DMS79 (cell line): ENCODE measurements at places on chromosomes 7 and 10.

- DNase-seq, result peak; percentile 46
Observed at GRCh38 chr7:23472956-23473843, 2.9 kb upstream of the IGF2BP3 start.

DNA sequence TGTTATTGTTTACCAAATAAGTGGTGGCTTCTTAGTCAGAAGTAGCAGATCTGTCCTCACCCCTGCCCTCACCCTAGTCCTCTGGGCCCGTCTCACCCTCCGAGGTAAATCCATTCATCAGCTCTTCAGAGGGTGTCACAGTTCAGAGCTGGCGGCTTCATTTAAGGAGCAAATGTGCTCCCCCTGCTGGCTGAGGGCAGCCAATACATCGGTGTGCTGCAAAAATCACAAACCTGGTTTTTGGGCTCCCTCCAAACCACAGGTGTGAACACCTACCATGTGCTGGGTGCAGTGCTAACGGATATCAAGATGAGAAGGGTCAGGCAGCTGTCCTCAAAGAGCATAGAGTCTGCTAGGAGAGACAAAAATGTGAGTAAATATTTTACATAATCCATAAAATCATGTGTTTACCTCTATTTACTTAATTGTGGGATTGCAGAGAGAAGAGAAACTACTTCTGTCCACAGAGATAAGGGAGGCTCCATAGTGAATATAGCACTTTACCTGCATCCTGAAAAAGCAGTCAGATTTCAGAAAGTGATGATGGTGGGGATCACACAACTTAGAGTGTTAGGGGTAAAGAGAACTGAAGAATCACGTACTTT, 15.5 kb upstream of the CRTAC1 start:
- peak; percentile 20 for DNase-seq

DNA sequence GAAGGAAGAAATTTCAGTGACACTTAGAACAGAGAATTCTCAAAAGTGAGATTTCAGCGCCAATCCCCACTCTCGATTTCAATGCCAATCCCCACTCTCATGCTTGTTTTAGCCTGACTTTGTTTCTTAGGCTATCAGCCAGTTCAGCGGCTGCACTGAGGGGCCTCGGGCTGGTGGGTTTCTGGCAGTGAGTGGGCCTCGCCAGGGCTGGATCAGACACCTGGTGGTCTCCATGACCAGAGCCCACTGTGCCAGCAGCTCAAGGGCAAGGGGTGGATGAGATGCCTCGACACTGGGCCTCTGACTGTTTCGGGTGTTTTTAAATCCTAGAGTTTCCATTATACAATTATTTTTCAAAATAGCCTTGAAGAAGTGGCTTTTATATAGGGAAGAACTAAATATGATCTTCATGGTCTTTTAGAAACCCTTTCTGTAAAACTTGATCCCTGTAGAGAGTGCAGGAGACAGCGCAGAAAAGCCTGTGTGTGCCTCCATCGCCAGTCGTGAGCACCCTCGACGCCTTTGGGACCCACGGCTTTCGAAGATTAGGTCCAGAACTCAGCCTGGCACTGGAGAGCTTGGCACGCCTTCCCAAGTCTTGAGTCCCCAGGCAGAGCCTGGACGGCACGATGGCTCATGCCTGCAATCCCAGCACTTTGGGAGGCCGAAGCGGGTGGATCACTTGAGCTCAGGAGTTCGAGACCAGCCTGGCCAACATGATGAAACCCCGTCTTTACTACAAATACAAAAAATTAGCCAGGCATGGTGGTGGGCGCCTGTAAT, 76.2 kb downstream of the INPP5A start:
- DNase-seq, result no peak

DNA sequence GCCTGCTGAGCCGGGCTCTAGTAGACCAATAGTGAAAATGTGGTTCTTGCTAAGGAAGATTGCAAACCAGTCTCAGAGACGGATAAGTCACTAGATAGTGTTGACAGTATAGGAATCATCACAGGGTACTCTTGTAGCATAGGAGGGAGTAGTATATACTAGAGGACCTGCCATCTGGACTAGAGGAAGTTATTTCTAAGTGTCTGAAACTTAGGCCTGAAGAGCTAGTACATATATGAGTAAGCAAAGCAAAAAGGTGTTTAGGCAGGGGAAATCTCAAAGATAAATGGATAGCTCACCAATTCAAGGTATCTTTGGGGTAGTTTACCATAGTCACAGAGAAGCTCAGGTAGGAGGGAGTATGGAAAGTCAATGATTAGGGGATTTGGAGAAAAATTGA, 428.1 kb downstream of the CNTNAP2 start:
- no peak for DNase-seq

DNA sequence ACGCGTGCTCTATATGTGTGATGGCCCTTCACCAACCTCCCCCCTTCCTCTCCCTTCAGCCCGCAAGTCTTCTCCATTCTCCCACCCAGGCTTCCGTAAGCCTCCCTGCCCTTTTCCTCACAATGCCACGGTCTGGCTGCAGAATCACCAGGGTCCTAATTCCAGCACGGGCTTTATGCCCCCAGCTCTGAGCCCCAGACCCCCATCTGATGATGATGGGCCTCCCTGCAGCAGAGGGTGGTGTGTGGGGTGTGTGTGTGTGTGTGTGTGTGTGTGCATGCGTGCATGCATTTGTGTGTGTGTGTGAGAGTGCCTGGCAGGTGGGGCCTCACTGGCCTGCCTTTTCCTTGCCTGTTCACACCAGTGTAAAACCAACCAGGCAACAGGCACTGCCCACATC, 109.9 kb downstream of the OAT start:
- no peak for DNase-seq

DNA sequence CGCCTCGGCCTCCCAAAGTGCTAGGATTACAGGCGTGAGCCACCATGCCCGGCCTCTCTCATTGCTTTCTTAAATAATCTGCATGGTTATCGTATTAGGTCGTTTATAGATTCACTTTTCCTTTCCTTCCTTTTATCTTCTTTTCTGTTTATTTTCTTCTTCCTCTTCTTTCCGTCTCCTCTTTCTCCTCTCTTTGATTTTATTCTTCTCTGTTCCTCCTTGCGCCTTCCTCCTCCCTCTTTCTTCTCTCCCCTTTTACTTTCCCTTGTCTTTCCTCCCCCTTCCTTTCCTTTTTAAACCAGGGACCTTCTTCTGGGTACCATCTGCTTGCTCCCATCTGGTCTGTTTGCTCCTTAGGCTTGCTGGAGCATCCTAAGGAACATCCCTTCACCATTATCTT, 18.6 kb downstream of the MLLT10 start:
- DNase-seq, result no peak

- DNase-seq, result no peak
Observed at GRCh38 chr7:148884049-148884298, at the start of gene EZH2. Gene EZH2 (minus strand): TSS chr7:148884291. CDS start chr7:148847298, 36,993 bp downstream.

DNA sequence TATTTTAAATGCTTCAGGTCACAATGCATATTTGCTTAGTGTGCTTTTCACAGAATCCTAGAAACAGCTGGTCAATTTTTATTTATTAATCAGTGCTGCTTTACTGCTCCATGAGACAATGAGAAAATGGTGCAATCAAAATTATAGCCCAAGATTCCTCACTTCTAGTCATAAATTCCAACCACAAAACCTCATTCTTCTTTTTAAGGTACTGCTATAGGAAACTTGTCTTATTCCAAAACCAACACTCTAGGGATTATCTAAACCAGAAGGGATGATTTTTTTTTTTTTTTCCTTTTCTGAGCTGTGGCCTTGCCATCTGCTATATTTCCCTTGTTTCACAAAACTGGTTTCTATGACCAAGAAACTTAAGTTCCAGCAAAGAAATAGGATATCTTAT, 64.0 kb upstream of the SEMA3A start:
- DNase-seq, result no peak

DNA sequence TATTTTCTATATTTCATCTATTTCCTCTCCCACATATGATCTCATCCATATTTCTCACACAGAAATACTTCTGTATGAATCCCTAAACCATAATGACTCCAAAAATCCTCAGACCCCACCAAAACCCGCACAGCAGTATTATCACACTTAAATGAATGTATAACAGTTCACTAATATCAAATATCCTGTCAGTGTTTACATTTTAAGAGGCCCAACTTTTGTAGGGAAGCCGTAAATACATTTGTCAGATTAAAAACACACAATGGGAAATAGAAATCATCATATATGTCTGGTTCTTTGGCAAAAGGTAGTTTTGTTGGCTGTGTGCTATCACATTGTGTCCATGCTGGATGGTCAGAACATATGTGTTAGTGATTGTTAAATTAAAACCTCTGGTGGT, 4.2 kb downstream of the AUTS2 start:
- DNase-seq, result no peak

GRCh38 chr7:18458830-18459229, 36.7 kb upstream of the HDAC9 start:
- no peak for DNase-seq

DNA sequence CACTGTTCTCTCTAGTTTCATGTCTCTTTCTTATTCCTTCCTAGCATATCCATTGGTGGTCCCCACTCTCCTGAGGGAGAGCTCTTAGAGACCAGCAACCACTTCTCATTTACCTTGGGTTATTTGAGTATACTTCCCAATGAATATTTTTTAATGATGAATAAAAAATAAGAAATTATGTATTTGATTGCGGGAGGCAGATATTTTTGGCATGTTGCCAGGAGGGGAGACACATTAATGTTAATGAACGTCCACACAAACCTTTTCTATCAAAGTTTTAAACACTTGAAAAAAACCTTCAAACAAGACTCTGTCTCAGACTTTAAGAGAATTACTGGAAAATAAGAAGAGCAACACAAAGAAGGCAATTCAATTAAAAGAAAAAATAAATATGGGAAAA, 260.6 kb upstream of the MAGI2 start:
- DNase-seq, result no peak

GRCh38 chr10:78381107-78381506, 347.4 kb downstream of the RPS24 start:
- no peak for DNase-seq

- no peak for DNase-seq
Observed at GRCh38 chr7:136353287-136353686, 376.1 kb upstream of the MTPN start.

- no peak for DNase-seq
Observed at GRCh38 chr10:32982911-32983909, 25.2 kb upstream of the ITGB1 start.

DNA sequence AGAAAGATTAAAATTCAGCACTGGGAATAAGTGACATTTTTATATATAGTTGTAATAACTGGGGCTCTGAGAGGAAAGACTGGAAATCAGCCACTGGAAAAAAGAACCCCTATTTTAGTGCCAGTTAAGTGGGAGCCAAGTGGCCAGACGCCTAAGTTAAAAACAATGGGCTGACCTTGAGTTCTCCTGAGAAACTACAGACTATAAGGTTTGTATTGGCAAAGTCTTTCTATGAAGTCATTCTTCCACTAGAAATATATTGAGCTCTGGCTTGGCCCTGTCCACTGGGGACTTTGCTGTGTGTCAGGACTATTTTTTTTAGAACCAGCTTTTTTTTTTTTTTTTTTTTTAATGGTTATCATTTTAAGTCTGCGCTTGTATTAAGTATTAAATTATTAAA, 210.6 kb upstream of the FZD8 start:
- DNase-seq, result no peak

GRCh38 chr7:124155432-124156022, 122.7 kb upstream of the TMEM229A start:
- DNase-seq, result no peak

- DNase-seq, result no peak
Observed at GRCh38 chr7:14999331-14999730, 96.8 kb upstream of the DGKB start.

DNA sequence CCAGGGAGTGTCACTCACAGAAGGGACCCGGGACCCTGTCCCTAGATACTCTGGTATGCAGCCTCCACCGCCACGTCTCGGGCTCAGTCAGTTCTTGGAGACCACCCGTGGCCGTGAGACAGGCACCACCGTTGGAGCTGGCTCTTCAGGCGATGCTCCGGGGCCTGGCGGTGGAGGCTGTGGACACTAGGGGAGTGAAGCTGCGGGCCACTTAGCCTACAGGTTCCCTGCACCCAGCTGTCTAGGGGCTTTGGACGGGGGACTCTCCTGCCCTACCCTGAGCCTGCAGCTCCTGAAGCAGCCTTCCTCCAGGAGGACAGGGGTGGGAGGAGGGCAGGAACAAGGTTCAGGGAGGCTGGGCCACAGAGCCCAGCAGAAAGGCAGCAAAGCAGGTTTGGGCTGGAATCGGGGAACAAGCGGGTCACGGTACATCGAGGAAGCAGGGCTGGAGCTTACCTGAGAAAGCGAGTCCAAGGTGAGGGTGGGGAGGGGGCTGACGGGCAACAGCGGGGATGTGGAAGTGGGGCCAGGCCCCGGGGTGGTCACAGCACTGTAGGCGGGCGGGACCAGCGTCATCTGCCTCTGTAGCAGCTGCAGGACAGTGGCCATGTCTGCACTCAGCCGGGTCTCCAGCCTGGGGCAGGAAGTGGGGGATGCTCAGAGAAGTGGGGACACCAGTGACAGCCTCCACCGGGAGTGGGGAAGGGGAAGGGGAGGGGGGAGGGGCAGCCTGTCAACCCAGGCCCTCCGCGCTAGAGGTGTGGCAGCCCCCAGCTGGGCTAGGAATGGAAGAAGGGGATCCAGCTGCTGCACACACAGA, 31.5 kb downstream of the KCNH2 start:
- no peak for DNase-seq

GRCh38 chr10:12945690-12946359, 55.7 kb downstream of the CCDC3 start:
- no peak for DNase-seq

DNA sequence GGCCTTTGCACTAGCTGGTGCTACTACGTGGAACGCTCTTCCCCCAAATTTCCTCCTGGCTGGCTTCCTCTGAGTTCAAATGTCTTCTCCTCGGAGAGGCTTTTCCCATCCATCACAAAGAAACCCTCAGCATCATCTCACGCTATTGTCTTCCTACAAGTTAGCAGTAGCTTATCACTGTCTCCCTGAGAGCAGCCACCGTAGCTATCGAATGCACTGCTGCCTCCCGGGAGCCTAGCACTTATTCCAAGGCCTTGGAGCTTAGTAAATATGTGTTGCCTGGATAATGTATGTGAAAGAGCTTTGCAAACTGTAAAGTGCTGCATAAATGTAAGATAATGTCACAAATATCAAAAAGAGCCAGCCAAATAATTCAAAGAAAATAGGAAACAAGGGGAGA, 124.4 kb downstream of the KCNMA1 start:
- no peak for DNase-seq

DNA sequence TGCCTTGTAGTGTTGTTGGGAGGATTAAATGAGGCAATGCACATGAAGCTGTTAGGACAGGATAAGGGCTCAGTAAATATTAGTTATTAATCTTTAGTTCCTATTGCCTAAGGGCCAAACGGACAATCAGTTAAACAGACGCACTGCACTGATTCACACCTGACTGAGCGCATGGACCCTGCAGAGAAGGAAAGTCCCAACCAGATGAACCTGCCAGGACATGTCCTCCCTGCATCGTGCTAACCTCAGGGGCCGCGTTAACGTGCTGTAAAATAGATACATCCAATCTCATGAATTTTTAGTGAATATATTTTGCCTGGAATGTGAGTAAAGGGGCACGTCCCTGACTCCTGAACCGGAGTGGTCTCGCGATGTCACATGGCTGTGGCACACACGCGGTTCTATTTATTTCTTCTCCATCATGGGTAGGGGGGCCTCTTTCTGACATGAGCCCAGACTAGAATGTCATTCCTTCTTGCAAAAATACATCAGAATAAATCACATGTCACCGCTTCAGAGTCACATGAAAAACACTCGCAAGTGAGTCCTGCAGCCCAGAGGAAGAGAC, 12.3 kb downstream of the ADARB2 start:
- DNase-seq, result no peak
